Right lung (tissue), 10 donors: ENCODE measurements at places on chromosomes 3 and 15.

DNA sequence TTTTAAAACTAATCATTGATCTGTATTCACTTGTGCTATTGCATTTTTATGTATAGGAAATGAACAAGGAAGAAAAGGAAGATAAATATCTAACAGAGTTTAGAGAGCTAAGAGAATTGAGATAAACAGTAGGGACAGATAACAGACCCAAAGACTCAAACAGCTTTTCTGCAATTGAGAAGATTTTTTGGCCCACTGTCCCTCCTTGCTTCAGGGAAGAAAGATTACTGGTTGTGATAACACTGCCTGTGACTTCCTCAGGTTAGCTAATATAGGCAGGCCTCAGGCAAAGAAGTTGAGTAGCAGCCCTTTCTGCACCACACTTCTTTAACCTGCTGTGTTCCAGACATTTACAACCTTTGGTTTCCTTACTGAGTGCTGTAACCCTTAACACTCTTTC is 2.7 kb upstream of the COX17 start:
- no peak for DNase-seq

GRCh38 chr15:74892931-74893330 is 3.1 kb downstream of the MPI start:
- no peak for DNase-seq

- DNase-seq, result no peak
Observed at GRCh38 chr3:138919325-138919724, 27.6 kb downstream of the FOXL2 start.

GRCh38 chr3:39188271-39189149 is 3.9 kb downstream of the XIRP1 start:
- no peak for DNase-seq

GRCh38 chr15:52233405-52233804 is 42.2 kb upstream of the GNB5 start:
- DNase-seq, result no peak

GRCh38 chr3:188670446-188670845 is 501.3 kb upstream of the TPRG1 start:
- no peak for DNase-seq

- DNase-seq, result peak; percentile 14
Observed at GRCh38 chr3:59573911-59574310, 524.1 kb upstream of the CFAP20DC start.

- no peak for DNase-seq
Observed at GRCh38 chr3:177730814-177731213, 533.5 kb upstream of the TBL1XR1 start.

DNA sequence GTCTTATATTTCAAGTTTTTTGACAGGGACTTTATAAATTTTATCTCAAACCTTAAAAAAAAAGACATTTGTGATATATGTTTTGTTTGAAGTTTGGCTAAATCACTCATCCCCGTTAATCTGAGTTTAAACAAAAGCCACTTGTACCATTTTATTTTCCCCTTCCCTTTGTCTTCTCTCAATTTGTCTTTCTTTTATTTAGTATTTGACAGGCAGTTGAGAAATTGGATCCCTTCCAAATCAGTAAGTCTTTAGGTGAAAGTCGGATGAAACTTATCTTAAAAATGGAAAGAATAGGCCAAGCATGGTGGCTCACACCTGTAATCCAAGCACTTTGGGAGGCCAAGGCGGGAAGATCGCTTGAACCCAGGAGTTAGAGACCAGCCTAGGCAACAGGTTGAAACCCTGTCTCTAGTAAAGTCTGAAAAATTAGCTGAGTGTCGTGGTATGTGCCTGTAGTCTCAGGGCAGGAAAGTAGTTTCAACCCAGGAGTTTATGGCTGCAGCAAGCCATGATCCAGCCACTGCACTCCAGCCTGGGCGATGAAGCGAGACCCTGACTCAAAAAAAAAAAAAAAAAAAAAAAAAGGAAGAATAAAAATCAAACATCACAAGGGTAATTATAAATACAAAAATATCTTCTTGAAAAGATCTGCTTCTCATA is 394.6 kb upstream of the TPM1 start:
- no peak for DNase-seq

DNA sequence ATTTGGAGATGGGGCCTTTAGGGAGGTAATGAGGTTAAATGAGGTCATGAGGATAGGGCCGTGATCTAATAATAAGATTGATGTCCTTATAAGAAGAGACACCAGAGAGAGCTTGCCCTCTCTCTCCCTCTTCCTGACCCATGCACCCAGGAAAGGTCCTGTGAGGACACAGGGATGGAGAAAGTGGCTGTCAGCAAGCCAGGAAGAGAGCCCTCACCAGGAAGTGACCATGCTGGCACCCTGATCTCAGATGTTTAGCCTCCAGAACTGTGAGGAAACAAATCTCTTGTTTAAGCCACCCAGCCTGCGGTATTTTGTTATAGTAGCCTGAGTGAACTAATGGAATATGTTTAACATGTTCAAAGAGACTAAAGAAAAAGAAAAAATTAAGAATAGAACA is 15.3 kb upstream of the GNB5 start:
- no peak for DNase-seq

DNA sequence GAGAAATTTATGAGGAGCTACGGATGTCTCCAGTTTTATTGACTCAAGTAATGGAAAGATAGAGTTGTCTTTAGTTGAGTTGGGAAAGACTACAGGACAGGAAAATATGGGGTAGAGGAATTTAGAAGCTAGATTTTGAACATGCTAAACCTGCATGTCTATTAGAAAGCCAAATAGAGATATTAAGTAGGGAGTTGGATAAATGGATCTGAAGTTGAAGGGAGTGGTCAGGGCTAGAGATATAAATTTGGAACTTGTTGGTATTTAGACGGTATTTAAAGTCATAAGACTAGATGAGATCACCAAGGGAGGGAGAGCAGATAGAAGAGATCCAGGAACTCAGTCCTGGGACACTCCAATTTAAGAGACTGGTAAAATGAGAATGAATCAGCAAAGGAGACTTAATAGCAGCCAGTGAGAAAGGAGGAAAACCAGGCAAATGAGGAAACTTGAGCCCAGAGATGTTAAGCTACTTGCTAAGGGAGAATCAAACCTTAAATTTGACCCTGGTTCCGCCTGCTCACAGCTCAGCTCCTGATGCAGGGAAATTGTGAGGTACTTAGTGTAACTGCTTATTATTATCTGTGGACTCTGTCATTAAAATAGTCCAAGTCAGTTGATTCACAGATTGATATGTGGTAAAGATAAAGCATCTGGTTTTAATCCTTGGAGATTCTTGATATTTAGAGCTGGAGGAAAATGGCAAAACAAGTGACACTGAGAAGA is 35.8 kb downstream of the ABI3BP start:
- no peak for DNase-seq
